ELR (cell line): ENCODE measurements at places on chromosomes 16 and 17.
A peak's percentile ranks its signal among the peaks of the same experiment; 100 is the strongest.

DNA sequence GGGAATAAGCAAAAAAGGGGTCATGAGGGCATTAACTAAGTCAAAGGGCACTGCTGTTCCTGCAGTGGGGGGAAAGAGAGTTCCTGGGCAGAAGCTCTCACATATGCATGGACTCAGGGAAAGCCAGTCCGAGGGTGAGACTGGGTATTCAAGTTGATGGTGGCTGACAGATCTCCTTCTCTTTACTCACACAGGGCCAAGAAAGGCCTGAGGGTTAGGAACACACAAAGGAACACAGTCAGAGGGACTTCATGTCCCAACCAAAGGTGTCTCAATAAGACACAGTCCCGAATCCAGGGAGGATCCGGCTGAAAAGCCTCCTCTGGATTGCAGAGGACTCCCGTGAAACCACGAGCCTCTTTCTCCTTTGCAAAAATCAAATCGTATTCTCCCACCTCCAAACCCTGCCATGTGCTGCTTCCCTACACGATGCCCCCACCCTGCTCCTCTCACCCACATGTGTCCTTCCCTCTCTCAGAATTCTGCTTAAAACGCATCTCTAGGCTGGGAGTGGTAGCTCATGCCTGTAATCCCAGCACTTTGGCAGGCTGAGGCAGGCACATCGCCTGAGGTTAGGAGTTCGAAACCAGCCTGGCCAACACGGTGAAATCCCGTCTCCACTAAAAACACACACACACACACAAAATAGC is 23.6 kb downstream of the CUEDC1 start:
- DNase-seq = no peak

GRCh38 chr17:45200701-45201100 is 21.0 kb upstream of the FMNL1 start:
- DNase-seq = no peak

- DNase-seq = peak; percentile 22
Observed at GRCh38 chr17:51585514-51586104, 325.3 kb downstream of the UTP18 start.

DNA sequence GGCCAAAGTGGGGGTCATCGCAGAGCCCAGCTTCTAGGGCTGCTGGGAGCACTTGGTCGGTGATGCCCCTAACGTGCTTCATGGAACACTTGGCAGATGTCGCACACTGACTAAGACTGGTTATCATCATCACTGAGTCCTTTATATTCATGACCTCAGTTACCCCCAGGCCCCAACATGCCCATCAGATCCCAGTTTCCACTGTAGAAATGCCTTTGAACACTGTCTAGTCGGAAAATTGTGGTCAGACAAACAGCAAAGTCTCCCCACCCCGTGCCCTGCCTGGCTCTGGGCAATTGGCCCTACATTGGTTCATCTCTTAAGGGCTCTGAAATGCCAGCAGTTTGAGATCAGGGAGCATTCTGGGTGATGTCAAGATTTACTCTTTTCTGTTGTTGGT is 51.3 kb downstream of the NKD1 start:
- DNase-seq = no peak

DNA sequence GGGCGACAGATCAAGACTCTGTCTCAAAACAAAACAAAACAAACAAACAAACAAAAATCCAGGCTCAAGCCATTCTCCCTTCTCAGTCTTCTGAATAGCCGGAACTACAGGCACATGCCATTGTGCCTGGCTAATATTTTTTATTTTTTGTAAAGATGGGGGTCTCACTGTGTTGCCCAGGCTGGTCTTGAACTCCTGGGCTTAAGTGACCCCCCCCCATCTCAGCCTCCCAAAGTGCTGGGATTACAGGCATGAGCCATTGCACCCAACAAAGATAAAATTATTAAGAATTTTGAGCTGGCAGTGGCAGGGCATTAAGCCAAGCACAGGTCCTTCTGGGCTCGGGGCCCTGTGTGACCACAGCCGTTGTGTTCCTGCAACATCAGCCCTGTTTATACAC is 69.9 kb upstream of the CBX4 start:
- DNase-seq = no peak

GRCh38 chr17:1077581-1077985 is 80.7 kb downstream of the TIMM22 start:
- DNase-seq = no peak

DNA sequence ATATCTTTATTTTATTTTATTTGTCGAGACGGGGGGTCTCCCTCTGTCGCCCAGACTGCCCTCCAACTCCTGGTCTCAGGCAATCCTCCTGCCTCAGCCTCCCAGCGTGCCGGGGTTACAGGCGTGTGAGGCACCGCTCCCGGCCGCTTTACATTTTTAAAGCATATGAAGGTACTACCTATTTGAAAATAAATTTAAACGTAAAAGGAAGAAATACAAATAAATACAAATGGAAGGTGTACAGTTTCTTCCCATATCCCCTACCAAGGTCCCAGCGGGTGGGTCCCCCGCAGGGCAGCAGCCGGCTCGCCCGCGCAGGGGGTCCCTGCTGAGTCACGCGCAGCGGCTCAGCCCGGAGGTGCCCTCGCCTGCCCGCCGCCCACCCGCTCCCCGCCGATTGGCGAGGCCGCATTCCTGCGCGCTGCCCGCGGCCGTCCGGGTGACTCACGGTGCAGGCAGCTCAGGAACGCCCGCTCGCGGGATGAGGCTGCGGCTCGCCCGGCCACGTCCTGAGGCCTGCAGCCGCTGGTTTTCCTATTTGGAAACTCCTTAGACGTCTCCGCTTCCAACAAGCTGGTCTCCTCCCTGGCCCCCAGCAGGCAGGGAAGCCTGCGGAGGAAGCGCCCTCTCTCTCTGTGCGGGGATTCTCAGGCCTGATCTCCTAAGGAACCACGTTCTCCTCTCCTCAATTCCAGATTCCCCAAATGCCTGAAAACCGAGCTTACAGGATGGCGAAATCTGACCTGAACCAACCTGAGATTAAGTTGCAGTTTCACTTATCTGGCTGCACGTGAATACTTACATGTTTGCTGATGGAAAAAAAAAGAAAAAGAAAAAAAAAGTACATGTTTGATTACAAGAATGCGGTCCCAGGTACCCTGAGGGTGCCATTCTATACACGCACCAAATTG is 54.8 kb upstream of the MAP3K14 start:
- peak; percentile 99 for DNase-seq
